ENCODE measurements at places on chromosomes 11 and 22.

DNA sequence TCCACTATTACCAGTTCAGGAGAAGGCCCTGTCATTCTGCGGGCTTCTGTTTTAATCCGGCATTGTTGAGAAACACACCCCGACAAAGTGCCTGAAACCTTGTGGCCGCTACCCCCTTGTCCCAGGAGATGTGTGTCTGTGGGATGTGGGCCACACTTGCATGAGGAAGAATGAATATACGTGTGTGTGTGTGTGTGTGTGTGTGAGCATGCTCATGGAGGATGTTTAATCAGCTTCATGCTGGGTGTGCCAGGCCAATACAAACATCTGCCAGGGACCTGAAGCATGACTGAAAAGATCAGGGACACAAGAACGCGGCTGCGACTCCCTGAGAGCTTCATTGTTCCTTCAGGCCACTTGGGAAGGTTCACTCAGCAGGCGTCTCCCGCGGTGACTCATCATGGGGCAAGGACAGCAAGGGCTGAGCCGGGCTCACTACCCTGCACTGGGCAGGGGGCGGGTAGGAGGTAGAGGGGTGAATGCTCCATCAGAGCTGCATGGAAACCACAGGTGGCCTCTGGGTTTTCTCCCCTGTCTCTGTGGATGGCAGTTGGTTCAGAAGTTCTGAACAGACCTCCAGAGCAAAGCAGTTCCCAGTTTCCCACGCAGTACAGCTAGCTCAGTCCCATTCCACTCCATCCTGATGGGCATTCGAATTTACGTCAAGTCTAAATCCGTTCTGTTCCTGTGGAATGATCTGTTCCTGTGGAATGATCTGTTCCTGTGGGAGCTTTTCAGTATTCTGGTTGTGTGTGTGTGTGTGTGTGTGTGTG, 7.0 kb upstream of the MALAT1 start:
- DNase-seq = no peak

DNA sequence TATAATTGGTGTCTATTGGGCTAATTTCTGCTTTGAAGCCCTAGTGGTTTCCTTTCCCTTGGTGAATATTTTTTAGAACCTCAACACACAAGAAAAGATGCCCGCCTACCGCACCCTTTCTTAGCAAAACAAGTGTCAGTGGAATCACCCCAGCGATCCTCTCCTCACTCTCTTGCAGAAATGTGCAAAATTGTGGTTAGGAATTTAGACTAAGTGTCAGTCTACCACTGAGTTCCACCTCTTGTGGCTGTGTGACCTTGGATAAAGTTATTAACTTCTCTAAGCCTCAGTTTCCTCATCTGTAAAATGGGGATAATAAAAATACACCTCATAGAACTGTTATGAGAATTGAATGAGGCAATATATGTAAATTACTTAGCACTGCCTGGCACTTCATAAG, 5.3 kb upstream of the JAML start:
- no peak for DNase-seq

DNA sequence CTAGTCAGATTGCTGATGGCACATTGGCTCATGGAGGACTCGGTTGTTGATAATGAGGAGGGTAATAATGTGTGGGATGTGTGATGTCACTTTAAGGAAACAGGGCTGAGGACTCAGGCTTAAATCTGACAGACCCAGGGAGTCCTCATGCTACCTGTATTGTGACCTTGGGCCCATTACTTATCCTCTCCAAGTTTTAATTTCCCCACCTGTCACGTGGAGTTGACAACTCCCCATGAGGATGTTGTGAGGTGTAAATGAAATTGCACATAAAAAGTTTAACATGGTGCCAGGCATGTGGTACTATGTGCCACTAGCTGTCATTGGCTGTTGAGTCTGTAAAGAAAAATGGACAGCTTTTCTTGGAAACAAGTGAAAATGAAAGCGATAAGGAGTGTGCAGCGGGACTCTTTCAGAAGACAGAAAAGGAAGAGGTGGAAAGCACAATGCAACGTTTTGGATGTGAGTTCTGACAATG, 15.3 kb downstream of the IL10RA start:
- DNase-seq = no peak

GRCh38 chr11:92811341-92811740, 158.1 kb upstream of the MTNR1B start:
- peak; percentile 9 for DNase-seq

- no peak for DNase-seq
Measured at GRCh38 chr11:13861411-13861810, 101.1 kb upstream of the SPON1 start.

DNA sequence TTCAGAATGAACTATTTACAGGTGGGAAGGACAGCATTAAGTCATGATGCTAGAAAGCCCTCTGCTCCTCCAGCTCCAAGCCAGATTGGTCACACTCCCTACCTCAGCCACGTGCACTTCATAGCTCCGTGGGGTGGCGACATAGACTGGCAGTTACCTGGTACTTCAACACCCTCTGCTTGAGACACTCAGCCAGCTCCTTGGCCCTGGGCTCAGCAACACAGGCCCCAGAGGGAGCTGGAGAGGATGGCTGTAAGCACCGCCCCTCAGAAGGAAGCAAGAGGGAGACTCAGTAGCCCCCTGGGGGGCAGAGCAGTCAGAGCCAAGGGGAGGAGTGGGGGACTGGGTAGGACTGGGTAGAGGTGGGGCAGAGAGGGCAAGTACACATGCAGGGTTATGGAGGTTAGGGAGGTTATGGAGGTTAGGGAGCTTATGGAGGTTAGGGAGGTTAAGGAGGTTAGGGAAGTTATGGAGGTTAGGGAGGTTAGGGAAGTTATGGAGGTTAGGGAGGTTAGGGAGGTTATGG, 102.1 kb upstream of the BID start:
- no peak for DNase-seq

GRCh38 chr11:10317776-10318526, 13.1 kb downstream of the ADM start:
- no peak for DNase-seq

GRCh38 chr22:31977141-31977841, 33.0 kb downstream of the YWHAH start:
- peak; percentile 69 for DNase-seq

DNA sequence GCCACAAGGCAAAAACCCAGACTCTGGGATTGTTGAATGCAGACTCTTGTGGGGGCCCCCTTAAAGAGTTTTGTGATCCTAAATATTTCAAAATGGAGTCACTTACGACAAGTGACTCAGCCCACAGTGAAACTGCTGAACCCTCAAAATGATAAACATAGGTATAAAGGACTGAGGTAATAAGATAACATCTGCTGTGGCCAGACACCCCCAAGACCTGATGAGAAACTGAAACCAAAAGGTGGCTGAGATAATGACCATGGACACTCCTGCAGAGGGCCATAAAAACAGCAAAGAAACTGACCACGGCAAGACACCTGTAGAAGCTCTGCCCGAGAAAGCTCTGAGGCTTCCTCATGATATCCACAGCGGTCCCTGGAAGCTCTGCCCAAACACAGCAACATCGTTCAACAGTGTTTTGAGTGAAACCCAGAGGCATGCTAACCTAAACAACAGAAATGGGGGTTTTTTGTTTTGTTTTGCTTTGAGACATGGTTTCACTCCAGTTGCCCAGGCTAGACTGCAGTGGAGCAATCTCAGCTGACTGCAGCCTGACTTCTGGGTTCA, 1.6 kb upstream of the PLAAT4 start:
- DNase-seq = no peak

DNA sequence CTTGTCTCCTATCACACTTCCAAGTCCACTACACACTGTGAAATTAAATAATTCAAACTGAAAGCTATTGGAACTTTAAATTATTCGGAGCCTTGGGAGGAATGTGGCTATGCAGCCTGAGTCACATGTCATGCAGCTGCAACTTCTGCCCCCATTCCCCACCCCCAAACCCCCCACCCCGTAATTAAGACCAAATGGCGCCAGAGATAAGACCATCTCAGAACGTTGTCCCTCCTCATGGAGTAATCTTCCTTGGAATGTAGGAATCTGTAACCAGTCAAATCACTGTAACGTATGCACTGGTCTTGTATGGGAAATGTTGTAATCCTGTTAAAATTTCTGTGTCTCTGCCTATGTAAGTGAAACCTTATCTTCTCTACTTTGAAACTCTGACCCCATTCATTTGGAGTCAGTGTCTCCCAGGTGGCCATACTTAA, 37.0 kb downstream of the GAB2 start:
- DNase-seq = no peak
